ENCODE measurements at places on chromosomes 6 and 20.

DNA sequence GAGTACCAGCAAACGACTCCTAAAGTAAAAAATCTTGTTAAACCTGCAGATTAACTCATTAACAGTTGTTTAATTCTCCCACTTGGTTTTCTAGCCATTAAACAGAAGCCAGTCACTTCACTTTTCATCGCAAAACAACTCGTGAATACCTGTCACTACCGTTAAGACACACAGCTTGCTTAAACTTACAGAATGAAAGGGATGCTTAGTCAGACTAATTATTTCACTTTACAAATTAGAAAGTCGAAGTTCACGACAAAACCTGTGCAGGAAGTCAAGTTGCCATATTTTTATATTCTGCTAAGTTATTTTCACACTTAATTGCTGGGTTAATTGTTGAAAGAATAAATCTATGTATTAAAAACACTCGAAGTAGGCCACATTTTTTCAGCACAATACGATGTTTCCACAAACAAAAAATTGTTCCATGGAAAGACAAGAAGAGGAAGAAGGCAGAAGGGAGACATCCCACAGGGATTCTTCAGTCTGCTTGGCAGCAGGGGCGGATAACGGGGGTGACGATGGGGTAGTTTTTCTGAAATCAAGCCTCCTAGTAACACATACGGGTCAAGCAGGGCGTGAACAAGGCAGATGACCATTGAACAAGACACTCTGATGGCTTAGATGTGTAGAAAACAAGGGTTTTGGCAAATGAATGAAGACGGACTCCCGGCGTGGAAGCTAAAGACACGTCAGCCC lies 933 bp downstream of the SSR1 start:
- DNase-seq: no peak

DNA sequence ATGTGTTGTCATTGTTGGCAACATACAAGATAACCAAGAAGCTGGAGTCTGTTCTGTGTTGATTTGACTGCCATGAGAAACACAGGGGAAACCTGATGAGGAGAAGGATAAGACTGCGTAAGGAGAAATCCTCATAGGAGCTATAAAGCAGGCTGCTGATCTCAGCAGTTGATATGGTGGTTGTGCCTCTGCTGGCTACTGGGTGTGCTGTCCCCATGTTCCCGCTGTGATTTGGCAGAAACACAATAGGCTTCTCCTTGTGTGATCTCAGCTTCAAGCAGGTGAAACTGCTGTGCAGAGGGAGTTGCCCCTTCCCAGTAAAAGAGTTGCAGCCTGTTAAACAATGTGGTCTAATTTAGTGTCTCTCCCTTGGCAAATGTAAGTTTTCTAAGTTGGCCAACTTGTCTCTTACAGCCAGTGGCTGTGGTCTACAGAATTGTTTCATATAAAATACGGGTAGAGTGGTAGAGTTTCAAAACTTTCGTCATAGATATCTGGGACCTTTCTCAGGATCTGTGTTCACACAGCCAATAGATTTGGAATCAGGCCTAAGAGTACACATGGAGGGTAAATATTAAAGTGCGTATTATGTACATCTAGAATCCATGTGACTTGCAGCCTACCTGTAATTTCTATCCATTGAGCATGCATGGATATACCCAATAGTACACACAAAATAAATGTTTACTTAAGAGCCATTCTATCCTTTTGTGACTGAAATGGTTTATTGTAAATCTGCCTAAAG lies 78.4 kb downstream of the RNF144B start:
- DNase-seq: peak; percentile 98

- no peak for DNase-seq
Measured at GRCh38 chr6:127457456-127458064, 1.6 kb downstream of the KIAA0408 start.

- no peak for DNase-seq
Measured at GRCh38 chr6:24004062-24004461, 122.0 kb upstream of the NRSN1 start.

DNA sequence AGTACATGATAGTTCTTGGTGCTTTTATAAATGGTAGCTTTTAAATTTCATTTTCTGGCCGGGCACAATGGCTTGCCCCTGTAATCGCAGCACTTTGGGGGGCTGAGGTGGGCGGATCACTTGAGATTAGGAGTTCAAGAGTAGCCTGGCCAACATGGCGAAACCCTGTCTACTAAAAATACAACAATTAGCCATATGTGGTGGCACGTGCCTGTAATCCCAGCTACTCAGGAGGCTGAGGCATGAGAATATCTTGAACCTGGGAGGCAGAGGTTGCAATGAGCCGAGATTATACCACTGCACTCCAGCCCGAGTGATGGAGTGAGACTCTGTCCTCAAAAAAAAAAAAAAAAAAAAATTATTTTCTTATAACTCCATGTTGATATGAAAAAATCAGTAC lies 36.0 kb downstream of the LRRN4 start:
- no peak for DNase-seq

GRCh38 chr6:164023535-164023934 lies 609.0 kb downstream of the QKI start:
- DNase-seq: no peak

DNA sequence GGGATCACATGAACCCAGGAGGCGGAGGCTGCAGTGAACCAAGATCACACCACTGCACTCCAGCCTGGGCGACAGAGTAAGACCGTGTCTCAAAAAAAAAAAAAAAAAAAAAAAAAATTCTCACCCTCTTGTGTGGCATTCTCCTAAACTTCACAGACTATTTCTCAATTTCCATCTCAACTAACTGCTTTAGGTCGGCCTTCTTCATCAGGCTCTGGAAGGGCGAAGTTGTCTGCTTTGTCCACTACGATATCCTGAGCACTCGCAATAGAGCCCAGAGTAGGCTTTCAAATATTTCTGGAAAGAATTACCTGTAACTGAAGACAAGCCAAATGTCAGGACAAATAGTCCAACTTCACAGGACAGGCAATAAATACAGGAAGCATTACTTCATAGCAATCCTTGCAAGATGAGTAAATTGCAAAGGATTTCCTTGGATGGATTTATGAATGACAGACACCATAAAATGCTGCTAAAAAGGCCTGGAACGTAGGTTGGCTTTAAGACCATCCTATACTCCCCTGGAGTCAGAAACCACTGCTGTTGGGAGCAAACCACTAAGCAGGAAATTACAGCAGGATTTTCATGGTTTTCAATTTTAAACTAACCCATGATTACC lies 116.3 kb upstream of the SLC2A12 start:
- DNase-seq: no peak

DNA sequence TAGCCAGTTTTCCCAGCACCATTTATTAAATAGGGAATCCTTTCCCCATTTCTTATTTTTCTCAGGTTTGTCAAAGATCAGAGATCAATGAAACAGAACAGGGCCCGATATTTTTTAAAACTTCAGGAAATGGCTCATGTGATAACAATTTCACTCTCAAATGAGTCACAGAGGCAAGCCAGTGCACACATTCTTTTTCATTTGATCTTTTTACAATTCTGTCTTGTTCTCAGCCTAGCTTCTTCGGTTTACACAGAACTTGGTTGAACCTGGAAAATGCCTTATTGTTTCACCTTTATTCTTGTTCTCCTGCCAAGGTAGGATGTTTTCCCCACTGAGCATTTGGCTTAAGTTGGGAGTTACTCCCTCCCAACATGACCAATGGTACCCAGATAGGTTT lies 258.9 kb downstream of the COL12A1 start:
- no peak for DNase-seq

DNA sequence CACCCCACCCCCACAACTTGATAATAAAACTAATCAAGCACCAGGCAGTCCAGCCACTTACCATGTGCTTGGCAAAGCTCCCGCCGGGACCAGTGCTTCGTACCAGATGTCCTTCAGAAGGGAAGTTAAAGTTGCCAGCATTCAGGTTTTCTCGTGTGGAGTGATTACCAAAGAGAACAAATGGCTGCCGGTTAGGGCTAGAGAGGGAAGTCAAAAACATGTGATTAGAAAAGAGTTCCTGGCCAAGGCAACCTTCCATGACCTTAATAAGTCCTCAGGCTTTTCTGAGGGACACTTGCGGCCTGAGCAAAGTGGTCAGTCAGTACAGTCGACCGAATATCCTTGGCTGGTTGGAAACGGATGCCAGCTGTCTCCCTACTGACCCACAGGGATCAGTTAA lies 67.0 kb downstream of the DNAAF9 start:
- no peak for DNase-seq

GRCh38 chr6:136710877-136711552 lies 81.3 kb downstream of the MAP3K5 start:
- no peak for DNase-seq

Data from NCI-H2081 treated with DMSO at 0.1 percent for 48 hours (cell line).